ENCODE measurements at places on chromosomes 13 and 19.

- DNase-seq: no peak
Measured at GRCh38 chr13:95740979-95741320, 64.0 kb downstream of the DNAJC3 start.

DNA sequence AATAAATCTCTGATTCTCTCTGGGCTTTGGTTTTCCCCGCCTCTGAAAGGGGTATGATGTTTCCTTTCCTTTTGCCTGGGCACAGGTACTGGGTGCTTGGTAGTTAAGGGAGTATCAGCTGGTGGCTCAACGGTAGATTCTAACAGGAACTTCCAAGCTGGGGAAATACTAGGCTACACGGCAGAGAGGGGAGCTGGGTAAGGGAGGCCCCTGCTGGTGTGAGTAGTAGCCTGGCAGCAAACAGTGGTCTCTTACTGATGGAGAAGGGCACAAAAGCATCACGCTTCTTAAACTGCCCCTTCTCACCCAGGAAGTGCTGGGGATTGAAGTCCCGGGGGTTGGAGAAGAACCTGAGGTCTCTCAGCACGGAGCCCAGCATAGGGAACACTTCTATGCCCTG lies 26.9 kb upstream of the CYP2A7 start:
- no peak for DNase-seq

- no peak for DNase-seq
Measured at GRCh38 chr19:43455321-43456113, 9.9 kb downstream of the LYPD3 start.

DNA sequence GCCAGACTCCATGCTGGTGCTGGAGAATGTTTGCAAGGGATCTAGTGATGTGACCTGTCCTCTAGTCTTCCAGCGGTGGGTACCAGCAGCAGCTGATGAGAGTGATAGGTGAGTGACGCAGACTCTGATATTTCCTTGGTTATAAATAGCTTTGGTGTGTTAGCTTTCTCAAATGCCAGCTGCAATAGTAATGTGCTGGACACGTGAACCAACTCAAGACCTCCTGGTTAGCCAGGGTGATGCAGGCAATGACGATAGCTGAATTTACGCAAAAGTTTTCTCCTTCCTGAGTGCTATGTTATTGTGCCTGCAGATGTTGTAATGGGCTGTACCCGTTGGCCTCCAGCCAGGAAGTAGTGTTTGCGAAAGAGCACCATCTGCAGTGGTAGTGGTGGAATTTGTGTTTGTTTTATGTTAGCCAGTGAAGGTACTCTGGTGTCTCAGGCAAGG lies 129.5 kb downstream of the CYSLTR2 start:
- no peak for DNase-seq

DNA sequence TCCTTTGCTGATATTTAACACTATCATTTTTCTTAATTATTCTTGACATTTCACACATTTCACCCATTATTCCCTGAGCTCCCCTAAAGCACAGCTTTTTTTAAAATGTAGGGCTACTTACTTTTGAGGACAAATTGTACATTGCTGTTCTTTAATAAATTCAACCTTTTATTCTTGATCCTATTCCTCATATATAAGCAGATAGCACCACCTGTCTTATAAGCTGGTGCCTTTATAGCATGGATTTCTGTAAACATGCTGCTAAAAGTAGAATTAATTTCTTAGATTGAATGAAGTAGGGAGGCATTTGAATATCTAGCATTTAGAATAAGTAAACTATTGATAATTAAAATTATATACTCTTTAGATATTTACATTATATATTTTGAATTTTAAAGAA lies 603.4 kb upstream of the PCDH9 start:
- no peak for DNase-seq

DNA sequence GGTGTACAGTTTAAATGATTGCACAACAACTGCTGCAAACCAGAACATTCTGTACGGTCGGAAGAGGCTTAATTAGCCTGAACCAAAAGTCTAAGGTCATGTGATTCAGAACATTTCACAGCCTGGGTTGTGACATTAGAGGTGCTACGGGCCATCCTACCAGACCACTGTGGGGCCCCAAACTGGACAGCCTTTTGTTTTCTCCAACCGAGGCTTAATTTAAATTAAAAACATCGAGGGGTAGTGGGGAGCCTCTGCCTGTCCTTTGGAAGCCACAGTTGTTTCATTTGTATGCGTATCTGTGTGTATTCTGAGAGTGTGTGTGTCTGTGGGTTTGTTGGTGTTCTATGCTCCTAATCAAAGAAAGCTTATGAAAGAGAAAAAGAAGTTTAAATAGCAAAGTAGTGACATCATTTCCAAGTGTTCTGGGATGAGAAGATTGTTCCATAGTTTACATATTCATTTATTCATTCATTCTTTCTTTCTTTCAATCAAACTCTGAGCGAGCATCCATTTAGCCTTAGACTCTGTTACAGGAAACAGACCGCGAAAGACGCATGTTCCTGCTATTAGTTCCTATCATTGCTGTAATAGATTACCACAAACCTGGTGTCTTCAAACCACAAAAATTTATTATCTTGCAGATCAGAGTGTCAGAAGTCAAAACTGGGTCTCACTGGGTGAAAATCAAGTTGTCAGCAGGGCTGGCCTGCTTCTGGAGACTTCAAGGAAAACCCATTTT lies 444.8 kb downstream of the FOXO1 start:
- DNase-seq: no peak

- DNase-seq: no peak
Measured at GRCh38 chr13:33388286-33388998, 102.9 kb upstream of the STARD13 start.

- no peak for DNase-seq
Measured at GRCh38 chr13:74278901-74279300, 144.7 kb upstream of the KLF12 start.

- no peak for DNase-seq
Measured at GRCh38 chr19:57558525-57558924, 1.1 kb downstream of the ZNF550 start.

- DNase-seq: no peak
Measured at GRCh38 chr19:10116085-10116865, 3.4 kb downstream of the EIF3G start.

GRCh38 chr19:52527956-52528351 lies 486 bp downstream of the ZNF808 start:
- DNase-seq: no peak

GRCh38 chr13:90104764-90105163 lies 1242.7 kb upstream of the MIR17HG start:
- no peak for DNase-seq

GRCh38 chr19:30062907-30063649 lies 121.0 kb downstream of the URI1 start:
- no peak for DNase-seq

DNA sequence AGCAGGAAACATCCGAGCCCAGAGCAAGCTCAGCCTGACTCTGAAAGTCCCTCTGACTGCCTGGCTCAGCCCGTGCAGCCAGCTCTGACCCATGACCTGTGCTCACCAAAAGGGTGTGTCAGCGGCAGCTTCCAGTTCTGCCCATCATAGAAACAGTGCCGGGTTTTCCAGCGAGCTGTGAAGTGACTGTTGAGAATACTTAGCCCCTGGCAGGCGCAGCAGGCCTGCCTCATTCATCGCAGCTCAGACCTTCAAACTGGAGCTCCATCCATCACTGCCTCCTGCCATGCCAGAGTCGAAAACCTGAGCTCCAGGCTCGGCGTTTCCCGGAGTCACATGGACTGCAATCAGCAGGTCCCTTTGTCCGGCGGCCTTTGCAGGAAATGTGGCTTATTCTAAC lies 16.3 kb upstream of the GSX1 start:
- no peak for DNase-seq

DNA sequence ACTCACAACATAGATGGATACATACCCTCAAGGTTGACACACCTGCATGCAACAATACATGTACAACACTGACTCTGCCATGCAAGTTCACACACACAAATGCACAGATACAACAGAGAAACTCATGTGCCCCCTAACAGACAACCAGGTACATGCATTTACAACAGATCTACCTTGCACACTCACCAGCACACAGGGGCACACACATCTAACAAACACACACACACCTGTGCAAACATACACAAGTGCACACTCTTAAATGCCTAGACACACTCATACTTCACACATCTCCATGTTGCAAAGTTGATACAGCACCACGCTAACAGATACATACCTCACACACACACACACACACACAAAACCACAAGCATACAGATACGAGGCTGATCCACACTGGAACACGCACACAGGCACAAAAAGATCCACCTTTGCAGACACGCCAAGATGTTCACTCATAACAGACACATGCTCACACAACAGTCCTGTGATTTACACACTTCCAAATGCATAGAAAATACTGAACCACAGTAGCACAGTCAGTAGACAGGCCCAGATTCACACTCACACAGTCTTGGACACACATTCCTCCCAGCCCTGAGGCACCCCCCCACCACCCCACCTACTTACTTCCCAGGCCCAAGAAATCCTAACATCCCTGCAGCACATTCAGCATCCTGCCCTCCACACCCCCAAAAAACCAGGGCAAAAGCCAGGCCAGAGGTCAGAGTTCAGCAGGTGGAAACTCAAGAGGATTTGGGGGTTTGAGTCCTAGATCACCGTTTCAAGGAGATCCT lies 1.4 kb downstream of the LRFN1 start:
- no peak for DNase-seq

GRCh38 chr13:41495044-41495443 lies 37.7 kb downstream of the RGCC start:
- DNase-seq: no peak

DNA sequence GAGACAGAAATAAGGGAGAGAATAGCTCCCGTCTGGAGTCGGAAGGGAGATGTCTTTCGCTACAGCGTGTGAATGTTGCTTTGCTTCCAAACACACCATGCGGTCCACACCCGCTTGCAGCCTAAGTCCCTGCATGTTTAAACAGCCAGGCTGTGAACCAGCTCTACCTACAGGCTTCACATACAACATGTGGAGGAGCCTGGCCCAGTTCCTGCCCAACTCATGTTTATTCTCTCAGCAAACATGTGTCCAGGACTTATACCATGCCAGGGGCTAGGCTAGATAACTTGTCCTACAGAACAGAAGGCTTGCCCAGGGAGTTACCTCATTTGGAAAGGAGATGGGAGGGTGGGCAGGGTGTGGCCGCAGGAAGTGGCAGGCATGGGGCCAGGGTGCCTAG lies 181.5 kb downstream of the FOXO1 start:
- no peak for DNase-seq

DNA sequence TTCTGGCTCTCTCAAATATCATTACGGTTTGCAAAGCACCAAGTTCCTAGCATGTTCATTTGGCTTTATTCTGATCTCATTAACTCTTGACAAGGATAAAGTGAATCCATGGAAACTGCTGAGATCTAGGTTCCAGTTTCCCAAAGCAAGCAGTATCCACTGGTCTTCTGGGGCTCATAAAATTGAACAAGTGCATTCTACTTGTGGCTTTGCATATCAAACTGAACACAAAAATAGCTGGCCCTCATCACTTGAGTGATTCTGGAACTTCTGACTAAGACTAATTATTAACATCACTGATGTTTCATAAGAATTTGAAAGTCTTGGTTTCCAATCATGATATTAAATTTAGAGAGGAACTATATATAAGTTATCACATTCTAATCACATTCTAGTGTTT lies 6.3 kb upstream of the KCTD12 start:
- DNase-seq: no peak

DNA sequence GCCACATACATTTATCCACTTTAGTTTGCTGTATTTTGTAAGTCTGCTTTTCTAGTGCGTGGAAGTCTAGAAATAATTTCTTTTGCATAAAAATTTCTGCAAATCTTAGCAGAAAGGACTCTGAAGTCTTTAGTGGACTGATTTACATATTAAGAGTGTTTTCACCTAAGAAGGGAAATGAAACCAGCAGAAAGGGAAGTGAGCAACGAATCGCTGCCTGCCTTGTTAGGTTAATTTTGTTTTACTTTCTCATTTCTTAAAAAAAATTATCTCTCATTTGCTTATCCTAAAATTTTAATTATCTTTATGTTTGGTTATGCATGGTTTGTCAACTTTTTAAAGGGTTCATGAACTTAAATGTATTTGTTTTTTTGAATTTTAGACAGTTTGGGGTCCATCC lies 767 bp upstream of the GPR18 start:
- no peak for DNase-seq

GRCh38 chr19:46762245-46762890 lies 16.1 kb upstream of the STRN4 start:
- DNase-seq: no peak

GRCh38 chr13:20801707-20802106 lies 27.9 kb upstream of the EEF1AKMT1 start:
- no peak for DNase-seq

DNA sequence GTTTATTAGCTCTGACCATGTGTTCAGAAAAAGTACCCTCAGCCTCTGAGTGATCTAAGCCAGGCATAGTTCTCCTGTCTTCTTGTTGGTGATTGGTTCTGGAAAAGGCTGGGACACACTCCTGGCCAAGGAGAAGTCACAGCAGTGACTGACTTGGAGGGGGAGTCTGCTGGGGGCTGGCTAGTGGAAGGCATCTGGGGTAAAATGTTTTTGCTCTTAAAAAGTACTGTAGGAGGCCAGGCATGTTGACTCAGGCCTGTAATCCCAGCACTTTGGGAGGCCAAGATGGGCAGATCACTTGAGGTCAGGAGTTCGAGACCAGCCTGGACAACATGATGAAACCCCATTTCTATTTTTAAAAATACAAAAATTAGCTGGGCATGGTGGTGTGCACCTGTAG lies 21.7 kb downstream of the FAM187B start:
- DNase-seq: no peak

DNA sequence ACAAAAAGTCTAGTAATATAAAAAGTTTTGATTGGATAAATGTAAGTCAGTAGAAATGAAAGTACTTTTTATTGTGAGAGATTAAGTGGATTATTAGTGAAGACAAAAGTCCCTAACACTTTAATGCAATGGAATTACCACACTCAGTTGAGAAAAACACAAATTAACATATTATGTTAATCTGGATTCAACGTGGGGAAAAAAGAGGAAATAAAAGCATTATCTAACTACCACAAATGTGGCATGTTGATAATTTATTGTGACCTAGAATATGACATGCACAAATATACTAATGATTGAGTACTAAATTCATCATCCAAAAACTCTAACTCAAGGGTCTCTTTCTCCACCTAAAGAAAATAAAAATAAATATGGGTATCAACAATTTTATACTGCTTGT lies 41.5 kb downstream of the FOXO1 start:
- DNase-seq: no peak

DNA sequence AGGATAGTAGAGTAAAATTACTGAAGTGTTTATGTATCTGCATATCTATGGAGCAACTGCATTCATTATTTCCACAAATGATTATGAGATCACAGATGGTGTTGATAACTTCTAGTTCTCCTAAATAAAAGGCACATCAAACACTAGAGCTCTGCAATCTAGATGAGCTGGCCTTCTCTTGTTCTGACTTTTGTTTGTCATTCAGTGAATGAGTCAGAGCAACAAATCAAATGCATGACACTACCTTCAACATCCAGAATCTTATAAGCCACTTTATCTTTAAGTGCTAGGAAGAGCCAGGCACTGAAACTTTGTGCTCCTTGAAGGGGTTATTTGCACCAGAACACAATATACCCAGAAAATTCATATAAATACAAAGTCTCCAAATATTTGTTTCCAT lies 456.0 kb downstream of the PCDH17 start:
- no peak for DNase-seq
